ENCODE measurements at places on chromosomes 2 and 18.

- DNase-seq, result no peak
These were observed 3.3 kb downstream of the HES6 start for GRCh38 chr2:238236571-238236970.

DNA sequence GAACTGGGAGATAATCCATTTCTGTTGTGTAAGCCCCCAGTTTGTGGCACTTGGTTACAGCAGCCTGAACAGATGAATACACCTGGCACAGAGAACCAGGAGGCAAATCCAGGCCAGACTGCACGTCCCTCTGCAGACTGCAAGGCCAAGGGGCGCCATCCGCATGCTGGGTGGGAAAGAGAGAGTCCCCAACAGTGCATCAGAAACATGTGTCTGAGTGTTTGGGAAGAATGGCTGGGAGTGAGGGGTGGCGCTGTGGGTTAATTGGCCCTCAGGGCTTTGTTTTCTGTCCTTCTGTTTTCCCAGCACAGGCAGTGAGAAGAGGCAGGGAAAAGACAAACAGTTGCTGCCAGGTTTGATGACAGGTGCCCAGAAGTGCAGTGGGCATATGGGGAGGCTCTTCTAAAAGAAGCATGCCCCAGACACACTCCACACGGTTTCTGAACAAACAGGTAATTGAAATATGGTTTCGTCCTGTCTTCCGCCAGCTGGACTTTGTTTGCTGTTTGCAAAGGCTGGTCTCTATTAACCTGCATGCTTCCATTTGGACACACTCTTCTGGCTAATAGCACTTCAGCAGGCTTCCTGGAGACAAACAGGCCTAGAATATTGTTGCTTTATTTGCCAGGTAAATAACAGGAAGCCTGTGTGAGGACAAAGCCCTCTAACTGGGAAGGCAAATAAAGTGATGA is 43.4 kb upstream of the SEC11C start:
- DNase-seq, result peak; percentile 100

GRCh38 chr18:39835303-39836030 is 2119.6 kb upstream of the PIK3C3 start:
- no peak for DNase-seq

GRCh38 chr2:98087447-98088020 is 567 bp downstream of the VWA3B start:
- DNase-seq, result no peak

DNA sequence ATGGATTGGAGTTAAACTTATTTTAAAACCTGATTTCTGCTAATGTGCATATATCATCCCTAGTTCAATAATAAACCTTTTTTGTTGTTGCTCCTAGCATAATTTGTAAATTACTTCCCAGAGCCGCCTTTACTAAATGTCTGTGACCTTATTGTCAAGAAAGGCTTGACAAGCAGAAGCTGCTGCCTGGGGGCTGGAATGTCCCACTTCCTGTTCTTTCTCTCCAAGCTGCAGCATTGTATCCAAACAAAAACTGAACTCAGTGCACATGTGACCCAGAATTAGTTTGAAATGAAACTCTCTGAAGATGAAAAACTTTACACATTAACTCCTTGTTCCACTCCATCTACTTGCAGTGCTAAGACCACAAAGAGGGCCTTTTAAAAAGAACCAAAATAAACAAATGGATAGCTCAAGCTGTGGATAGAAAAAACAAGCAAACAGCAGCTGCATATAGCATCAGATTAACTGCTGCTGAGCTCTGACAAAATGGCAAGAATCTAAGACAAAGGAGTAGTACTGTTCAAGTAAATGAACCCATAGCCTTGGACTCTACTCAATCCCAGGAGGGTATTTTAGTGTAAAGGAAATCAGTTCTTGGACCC is 99.8 kb upstream of the NEUROD1 start:
- peak; percentile 5 for DNase-seq
